Dermis microvascular lymphatic vessel endothelial cell (primary cell): ENCODE measurements at places on chromosomes 2 and 18. TPM values are rescaled to one million over a fixed set of nuclear protein-coding genes. Genes with fewer than 3 reads are reported as not detected.

CHRND gene
- total RNA-seq = not detected in 2 replicates

TEX44 gene
- total RNA-seq = not detected in 2 replicates

CD207 gene
- total RNA-seq = under 0.01 TPM in 2 replicates

DCDC2C gene
- 0.13 TPM in 2 replicates for total RNA-seq

KLHL29 gene
- total RNA-seq = 2.2 and 5.1 TPM in 2 replicates

PJVK gene
- total RNA-seq = 0.39 and 0.51 TPM in 2 replicates

TMEM182 gene
- total RNA-seq = 0.39 and 1.0 TPM in 2 replicates

LOXHD1 gene
- total RNA-seq = under 0.01 TPM in 2 replicates

LRRC30 gene
- not detected in 2 replicates for total RNA-seq

RFX8 gene
- total RNA-seq = 0.13 and 0.51 TPM in 2 replicates

MARCHF4 gene
- 0.13 TPM in 2 replicates for total RNA-seq

POTEF gene
- 0.13 and 0.25 TPM in 2 replicates for total RNA-seq

ITPRIPL1 gene
- 4.0 and 4.4 TPM in 2 replicates for total RNA-seq

BMP10 gene
- total RNA-seq = not detected in 2 replicates

LHCGR gene
- not detected in 2 replicates for total RNA-seq

GATA6 gene
- total RNA-seq = 0.13 and 0.51 TPM in 2 replicates

RAB6C gene
- under 0.01 TPM in 1 of 2 replicates, not detected in the other for total RNA-seq

TNFRSF11A gene
- total RNA-seq = 23.1 and 42.5 TPM in 2 replicates

EN1 gene
- not detected in 2 replicates for total RNA-seq
